CD4-positive, alpha-beta T cell treated with Interferon alpha-2 for 1 hour (primary cell): ENCODE measurements at places on chromosomes 7 and 10.
A peak's percentile ranks its signal among the peaks of the same experiment; 100 is the strongest.

GRCh38 chr10:68598978-68599770, 39.0 kb downstream of the TET1 start:
- DNase-seq, result no peak

DNA sequence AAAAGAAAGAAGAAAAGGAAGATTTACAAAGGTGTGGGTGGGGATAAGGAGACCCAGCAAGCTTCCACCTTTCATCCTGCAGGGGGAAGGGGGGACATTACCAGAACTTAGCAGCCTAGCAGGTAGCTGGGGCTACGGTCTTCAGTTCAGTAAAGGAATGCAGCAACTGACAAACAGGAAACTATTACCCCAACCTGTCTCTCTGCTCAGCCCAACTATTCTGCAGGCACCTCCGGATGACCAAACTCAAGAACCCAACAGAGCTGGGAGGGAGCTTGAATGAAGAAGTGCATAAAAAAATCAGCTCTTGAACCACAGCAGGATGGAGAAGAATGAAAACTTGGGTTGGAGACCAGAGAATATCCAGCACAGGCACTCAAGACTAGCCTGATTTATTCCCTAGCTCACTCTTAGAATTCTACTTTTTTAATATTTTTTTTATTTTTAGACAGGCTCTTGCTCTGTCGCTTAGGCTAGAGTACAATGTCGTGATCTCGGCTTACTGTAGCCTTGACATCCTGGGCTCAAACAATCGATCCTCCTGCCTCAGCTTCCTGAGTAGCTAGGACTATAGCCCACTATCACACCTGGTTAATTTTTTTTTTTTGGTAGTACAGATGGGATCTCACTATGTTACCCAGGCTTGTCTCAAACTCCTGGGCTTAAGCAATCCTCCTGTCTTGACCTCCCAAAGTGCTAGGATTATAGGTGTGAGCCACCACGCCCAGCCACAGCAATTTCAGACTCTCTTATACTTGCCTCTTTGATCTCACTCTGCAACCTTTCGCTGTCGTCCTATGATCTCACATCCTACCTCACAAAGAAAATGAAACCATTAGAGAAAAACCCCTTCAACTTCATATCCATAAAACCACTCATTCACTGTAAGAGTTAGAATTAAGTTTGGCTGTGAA, 18.5 kb upstream of the C10orf67 start:
- DNase-seq, result peak; percentile 69

DNA sequence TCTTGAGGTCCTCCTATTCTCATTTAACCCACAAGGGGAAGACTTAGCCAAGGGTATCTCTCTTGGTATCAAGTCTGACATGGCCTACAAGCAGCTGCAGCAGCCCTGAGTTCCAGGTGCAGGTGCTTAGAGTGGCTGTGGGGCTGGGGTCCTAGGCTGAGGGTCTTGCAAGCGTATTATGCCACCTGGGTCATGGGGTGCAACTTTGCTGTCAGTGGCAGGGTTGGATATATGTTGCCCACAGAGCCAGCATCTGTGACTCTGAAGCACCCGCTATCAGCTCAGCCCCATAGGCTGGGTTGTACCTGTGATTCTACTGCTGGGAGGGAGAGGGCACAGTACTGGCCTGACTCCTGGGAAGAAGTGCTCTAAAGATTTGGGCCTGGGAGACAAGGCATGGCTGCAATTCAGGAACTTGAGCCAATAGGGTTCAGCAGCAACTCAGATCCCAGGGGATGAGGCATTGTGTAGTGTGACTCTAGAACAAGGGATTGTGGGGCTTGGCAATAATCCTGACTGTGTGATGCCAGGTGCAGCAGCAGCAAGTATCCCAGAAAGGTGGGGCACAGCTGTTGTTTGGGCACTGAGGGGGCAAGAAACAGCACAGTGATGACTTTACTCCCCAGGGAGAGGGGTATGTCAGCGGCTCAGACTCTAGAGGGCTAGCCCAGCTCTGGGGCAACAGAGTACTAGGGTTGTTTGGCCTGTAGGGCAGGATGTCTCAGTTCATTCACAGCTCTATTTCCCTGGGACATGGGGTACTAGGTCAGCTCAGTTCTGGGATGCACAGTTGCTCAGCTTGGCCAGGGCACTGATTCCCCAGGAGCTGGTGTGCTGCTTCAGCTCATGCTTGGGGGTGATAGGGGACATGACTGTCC, 41.4 kb downstream of the NEURL1 start:
- DNase-seq, result no peak

GRCh38 chr7:103929901-103930311, 59.6 kb downstream of the RELN start:
- DNase-seq, result no peak

DNA sequence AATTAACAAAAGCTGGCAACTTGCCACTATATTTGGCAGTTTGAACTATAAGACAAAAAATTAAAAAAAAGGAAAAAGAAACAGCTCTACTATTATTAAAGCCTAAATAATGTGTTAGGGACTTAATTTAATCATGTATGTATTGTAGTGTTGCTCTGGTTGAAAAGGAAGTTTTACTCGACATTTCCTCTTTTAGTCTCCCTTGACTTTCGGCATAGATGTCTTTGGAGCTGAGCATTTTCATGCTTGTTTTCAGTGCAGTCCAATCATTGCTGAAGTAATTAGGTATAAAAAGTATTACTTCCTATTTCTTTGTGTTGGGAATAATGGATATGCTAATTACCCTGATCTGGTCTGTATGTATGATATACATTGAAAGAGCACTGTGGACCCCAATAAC, 216.8 kb upstream of the KLF6 start:
- no peak for DNase-seq

- DNase-seq, result no peak
Observed at GRCh38 chr7:111274857-111275256, 183.9 kb downstream of the LRRN3 start.

- DNase-seq, result no peak
Observed at GRCh38 chr7:13062631-13063030, 375.2 kb downstream of the ARL4A start.

- DNase-seq, result no peak
Observed at GRCh38 chr7:22231806-22232205, 125.1 kb downstream of the RAPGEF5 start.

GRCh38 chr10:113539789-113540188, 13.1 kb upstream of the HABP2 start:
- DNase-seq, result no peak

DNA sequence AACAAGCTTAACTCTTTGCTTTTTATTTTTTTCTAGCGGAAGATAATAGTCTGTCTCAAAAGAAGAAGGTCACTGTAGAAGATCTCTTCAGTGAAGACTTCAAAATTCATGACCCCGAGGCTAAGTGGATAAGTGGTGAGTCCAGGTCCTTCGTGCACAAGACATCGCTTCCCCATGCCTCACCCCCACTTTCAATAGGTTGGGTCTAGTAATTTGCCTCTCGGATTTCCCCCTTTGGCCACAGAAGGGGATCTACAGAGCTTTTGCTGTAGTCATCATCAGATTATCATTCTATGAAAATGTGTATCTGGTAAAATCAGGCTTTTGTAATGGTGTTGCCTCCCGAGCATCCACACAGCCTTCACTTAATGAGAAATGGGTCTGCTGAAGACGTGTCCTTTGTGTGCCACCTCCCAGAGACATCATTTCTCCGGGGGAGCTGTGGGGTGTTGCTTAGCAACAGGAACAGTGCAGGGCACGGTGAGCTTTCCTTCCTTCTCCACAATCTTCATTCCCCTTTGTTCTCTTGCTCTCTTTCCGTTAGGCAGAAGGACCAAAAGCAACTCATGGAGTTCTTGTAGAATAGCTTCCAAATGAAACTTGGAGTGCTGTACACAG, 422.8 kb downstream of the DPP6 start:
- DNase-seq, result no peak

- DNase-seq, result no peak
Observed at GRCh38 chr10:5553400-5554170, 28.8 kb downstream of the CALML3 start.

DNA sequence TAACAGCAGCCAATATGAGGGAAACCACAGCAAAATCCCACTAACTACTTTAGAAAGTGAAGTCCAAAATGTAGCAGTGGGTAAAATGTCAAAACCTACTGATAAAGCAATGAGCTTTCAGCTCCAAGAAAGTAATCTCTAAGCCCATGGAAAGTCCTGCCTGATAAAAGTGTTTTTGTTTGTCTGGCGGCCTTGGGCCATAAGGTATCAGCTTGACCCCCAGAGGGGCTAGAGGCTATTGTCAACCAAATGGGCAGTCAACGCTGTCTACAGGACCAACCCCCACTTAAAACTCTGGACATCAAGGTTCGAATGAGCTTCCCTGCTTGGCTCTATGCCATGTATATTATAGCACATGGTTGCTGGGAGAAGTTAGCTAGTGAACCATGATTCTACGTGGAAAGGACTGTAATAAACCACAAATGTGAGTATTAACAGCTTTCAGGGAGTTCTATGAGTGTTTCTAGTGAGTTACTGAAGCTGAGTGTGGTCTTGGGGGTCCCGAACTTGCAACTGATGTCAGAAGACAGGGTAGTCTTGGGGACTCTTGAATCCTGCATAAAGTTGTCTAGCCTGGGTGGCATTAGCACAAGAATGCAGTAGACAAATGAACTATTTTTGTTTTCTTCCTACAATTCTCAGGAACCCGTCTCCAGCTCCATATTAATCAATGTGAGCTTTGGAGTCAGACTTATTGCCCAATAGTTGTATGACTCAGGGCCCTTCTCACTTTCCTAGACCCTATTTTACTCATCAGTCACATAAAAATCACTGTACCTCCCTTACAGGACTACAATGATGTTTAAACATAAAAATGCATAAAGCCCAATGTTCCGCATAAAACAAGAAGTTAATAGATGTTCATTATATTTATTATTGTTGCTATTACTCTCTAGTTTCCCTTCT, 164.9 kb downstream of the DGKI start:
- no peak for DNase-seq

DNA sequence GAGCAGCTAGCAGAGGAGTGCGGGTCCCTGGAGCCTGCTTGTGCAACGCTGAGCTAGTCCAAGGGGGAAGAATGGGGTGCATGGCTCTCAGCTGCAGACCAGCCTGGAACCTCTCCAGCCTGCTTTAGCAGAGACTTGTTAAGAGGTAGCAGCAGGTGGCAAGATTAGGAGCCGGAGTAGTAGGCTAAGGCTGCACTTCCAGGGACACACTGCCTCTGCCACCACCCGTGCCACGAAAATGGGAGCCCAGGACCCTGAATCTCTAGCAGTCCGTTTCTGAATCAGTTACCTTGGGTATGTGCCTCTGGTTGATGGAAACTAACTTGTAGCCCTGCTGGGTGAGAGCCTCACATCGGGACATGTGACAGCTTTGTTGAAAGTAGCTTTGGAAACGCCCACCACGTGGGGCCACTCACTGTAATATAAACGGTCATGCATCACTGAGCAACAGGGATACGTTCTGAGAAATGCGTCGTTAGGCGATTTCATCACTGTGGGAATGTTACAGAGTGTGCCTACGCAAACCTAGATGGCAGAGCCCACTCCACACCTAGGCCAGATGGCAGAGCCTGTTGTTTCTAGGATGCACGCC, 25.9 kb downstream of the HTRA1 start:
- no peak for DNase-seq

DNA sequence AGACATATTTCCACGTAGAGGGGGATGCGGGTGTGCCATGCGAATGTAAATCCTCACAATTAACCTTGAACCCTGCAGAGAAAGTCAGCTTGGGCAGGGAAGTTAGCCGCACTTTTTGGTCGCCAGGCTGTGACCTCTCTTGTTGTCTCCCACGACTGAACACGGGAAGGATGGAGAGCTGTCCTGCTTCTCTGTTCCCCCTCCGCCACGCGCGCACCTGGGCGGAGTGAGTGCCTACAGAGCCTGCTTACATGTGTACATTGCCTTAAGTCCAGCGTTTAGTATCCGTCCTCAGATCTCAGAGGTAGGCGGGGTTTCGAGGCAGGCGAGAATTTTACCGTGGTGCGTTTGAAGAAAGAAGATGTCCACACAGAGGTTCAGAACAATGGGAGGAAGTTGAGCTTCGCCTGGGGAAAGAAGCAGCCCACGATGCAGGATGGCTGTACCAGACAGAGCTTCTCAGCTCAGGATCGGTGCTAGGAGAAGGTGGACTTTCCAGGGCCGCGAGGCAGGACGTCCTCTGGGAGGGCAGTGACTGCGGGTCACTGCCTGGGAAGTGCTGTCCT, 482 bp upstream of the ERCC6 start:
- DNase-seq, result peak; percentile 45

DNA sequence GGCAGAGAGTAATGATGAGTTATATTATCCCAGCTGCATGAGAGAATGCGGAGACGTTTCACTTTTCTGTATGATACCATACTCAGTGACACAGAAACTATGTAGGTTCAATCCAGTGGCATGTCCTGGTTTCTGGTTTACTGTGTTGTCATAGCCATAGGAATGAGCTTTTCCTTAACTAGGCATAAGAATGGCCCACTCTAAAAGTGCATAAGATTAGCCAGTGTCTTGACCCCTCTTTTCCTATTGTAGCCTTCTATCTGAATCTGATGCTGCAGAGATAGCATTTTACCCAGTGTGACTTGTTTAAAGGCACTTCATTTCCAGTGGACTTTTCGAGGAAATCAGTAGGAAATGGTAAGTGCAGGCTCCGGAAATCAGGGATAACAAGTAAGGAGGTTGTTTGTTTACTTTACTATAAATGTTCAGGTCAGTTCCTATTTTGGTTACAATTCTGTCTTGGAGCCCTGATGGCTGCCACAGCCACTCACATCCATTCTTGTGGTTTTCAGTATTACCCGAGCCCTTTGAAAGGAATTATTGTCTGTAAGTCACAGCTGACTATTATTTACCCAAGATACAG, 70.5 kb downstream of the SEMA3A start:
- DNase-seq, result no peak

DNA sequence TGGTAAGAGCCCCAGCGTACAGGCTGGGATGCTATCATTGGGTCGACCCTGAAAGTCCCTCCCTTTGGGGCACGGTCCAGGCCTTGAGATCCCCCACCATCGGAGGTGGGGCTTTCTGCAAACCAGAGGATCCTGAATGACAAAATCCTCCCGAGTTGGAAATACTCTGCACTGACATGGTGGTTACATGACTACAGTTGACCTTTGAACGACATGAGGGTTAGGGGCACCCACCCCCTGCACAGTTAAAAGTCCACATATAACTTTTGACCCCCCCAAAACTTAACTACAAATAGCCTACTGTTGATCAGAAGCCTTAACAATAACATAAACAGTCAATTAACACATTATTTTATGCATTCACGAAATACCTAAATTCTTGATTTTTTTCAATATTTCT, 13.1 kb downstream of the HSPA12A start:
- no peak for DNase-seq

DNA sequence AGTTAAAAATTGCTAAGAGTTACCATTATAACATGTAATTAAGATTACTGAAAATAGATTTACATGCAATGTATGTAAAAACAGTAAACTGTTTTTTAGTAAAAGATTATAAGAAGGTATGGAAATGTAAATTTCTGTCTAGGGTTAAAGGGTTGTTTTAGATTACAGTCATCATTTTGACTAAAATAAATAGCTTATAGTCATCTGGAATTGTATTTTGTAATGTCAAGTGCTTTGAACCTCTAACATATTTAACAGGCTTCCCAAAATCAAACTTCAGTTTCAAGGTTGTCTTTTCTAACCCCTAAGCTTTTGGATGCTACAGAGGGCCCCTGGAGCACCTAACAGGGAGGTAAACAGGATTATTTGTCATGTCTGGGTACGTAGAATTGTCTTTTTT, 35.0 kb upstream of the ZNF746 start:
- no peak for DNase-seq
